ENCODE measurements at places on chromosomes 1 and 21.

- peak; percentile 50 for DNase-seq
Measured at GRCh38 chr1:87243573-87243972, 85.1 kb upstream of the LMO4 start.

- DNase-seq = no peak
Measured at GRCh38 chr1:3468236-3469103, 14.0 kb downstream of the ARHGEF16 start.

GRCh38 chr1:25096307-25097150 lies 135.8 kb downstream of the SYF2 start:
- peak; percentile 27 for DNase-seq

GRCh38 chr1:179937668-179938254 lies 16.8 kb upstream of the CEP350 start:
- no peak for DNase-seq

DNA sequence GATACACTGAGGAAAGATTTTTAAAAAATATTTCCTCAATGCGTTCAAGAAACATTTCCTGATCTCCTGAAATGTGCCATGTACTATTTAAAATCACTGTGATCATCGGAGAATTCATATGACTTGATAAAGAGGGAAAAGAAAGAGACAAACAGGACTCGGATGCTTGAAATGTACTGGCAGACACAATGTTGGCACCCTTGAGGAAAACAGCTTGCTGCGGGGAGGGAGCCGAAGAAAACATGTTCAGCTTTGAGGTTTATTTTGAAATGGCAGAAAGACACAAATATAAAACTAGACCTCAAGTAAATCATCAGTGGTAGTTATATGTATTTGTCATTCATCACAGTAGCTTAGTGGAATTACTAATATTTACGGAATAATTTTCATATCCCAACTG lies 100.9 kb upstream of the BRINP3 start:
- DNase-seq = no peak

DNA sequence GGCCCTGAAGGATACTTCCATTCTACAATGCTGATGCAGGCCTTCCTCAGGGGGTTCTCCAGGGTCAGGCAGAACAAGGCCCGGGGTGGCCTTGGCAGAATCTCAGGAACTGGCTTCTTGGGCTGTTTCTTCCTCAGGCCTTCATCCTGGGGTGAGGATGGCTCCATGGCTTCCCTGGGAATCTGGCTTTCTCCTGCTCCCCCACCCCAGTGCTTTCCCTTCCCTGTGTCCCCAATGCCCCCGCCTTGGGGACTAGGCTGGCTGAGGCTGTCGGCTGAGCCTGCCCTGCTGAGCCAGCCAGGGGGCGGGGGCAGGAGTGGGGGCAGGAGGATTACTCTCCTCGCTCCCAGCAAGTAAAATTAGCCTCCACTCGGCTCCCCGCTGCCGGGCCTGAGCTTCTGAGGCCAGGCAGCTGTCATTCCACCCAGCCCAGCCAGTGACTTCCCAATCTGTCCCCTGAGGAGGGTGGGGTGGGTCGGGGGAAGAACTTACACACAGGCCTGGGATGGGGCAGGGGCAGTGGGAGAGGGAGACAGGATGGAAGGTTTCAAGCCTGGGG lies at the start of gene CACNA1S:
CACNA1S (minus strand) TSS at position 254 of the 559 bp plus-strand sequence; CDS start at position 167, 87 bp downstream.
- DNase-seq = no peak

DNA sequence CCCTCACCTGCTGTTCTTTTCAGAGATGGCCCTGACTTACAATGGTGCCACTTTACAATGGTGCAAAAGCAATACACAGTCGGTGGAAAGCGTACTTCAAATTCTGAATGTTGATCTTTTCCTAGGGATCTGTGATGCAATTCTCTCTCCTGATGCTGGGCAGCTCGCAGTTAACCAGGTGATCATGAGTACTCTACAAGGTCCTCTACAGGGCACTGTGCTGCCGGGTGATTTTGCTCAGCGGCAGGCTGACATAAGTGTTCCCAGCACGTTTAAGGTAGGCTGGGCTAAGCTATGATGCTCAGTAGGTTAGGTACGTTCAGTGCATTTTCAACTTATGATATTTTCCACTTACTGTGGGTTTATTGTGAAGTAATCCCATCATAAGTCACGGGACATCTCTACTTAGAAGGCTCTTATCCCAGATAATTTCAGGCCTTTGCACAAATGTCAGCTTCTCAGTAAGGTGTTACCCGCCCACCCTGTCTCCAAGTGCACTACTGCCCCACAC lies 126.5 kb downstream of the KCNN3 start:
- DNase-seq = no peak

- DNase-seq = no peak
Measured at GRCh38 chr1:193358419-193358818, 172.0 kb upstream of the B3GALT2 start.

GRCh38 chr1:7223334-7224080 lies 438.3 kb downstream of the CAMTA1 start:
- DNase-seq = peak; percentile 73

GRCh38 chr1:85134583-85135391 lies 66.0 kb downstream of the SYDE2 start:
- DNase-seq = no peak

- DNase-seq = peak; percentile 67
Measured at GRCh38 chr1:230744382-230744781, 2.8 kb upstream of the CAPN9 start.

- peak; percentile 94 for DNase-seq
Measured at GRCh38 chr21:36927719-36928117, 38.8 kb downstream of the HLCS start.

GRCh38 chr1:199168888-199169585 lies 530.2 kb downstream of the PTPRC start:
- DNase-seq = no peak

DNA sequence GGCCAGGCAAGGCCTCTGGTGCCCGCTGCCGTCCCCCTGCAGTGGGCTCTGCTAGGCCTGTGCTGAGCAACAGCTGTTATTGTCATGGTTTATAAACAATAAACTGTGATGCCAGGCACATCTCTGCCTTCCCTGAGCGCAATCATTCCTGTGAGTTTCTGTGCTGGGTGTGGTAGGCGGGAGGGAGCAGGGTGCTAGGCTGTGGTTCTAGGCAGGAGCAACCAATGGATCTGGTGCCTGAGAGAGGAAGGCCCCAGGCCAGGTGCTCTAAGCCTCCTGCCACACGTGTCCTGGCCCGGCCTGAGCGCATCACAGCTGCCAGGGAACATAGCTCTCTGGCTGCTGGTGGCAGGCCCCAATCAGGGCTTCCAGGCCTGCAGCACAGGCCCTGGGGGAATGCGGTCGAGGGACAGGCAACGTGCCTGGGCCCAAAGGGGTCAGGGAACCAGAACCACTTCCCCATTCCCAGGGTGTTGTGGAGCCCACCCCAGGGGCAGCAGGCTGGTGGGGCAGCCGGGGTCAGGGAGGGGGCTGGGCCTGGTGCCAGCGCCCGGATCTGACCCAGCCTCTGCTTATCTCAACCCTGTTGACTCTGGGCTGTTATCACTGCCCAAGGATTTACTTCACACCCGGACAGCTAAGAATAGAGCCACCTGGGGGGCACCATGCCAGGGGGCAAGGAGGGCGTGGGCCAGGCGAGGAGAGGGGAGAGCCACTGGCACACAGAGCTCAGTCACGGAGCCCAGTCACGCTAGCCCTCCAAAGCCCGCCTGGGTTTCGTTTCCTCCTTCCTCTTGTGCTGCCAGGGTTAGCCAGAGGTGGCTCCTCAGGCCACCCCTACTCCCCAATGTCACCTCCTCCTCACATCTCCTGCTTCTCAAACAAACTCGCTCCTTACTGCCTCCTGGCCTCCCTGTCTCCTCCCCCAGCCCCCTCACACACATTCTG lies 11.5 kb downstream of the TRIM46 start:
- DNase-seq = peak; percentile 5

GRCh38 chr1:154741741-154742495 lies 128.2 kb downstream of the KCNN3 start:
- DNase-seq = peak; percentile 31

- no peak for DNase-seq
Measured at GRCh38 chr1:173798078-173798477, 26.4 kb upstream of the DARS2 start.

DNA sequence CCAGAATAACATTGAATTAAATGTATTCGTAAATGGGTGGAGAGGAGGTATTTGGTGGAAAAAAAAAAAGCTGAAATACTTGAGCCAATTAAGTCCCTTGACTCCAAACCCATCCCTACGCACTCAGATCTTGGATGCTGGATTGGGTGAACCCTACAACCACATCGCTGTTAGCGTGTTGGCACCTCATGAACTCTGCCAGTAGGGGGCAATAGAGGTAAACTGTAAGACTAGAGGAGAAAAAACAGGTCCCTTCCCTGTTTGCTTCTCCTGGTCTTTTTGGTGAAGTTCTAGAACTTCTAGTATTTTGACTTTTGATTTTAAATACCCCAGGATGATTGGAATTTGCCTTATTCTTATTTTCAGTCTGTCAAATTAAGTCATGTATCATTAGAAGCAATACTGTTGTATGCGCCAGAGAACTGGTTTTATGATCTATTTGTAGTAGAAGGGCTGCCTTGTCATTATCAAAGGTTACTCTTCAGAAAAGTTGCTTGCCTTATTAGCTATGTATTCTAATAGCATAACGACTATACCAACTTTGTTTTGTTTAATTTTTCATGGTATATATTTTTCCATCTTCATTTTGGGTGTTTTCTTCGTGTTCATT lies 1.9 kb upstream of the OR13G1 start:
- DNase-seq = peak; percentile 66

GRCh38 chr1:211524521-211524920 lies 32.6 kb upstream of the RD3 start:
- no peak for DNase-seq

GRCh38 chr1:231266811-231267322 lies 25.9 kb downstream of the GNPAT start:
- no peak for DNase-seq

GRCh38 chr21:45555251-45555556 lies 13.0 kb upstream of the SLC19A1 start:
- DNase-seq = no peak

GRCh38 chr1:212520746-212521145 lies 87.8 kb upstream of the ATF3 start:
- DNase-seq = no peak

- no peak for DNase-seq
Measured at GRCh38 chr1:7698641-7699040, 72.5 kb upstream of the VAMP3 start.

DNA sequence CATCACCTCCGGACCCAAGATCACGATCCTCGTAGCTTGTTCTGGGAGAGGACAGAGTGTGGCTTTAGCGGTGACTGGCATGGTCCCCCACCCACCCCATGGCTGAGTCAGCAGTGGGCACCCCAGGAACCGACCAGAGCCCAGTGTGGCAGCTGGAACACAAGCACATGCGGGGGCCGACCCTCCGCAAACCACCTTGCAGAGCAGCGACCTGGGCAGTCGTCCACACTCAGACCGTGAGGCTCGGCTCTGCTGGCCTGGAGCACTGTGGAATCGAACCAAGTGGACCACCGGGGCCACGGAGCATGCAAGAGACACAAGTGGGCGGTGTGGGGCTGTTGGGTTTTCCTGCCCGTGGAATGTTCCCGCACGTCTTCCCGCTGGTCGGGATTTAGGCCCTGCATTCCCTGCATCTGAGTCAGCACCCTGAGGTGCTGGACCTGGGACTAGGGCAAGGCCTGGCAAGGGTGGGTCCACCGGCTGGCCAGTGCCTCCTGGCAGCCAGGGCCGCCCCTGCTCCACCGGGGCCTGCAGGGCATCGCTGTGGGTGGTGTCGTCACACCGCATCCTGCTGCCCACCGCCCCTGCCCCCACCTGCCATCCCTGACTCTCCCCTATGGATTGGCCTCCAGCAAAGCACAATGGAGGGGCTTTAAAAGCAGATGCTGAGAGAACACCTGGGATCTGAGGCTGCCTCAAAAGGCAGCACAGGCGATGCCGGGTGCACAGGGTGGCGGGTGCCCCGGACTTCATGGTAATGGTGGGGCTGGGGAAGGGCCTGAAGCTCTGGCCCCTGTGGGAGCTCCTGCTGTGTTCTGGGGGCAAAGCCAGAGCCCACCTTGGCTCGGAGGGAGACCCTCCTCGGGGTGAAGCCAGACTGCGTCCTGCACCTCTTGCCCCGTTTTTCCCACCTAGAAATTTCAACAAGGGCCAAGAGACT lies 18.5 kb downstream of the MORN1 start:
- DNase-seq = peak; percentile 42

GRCh38 chr1:156379420-156380165 lies 10.6 kb downstream of the RHBG start:
- no peak for DNase-seq

- DNase-seq = no peak
Measured at GRCh38 chr1:162983671-162984425, 85.3 kb upstream of the RGS4 start.

DNA sequence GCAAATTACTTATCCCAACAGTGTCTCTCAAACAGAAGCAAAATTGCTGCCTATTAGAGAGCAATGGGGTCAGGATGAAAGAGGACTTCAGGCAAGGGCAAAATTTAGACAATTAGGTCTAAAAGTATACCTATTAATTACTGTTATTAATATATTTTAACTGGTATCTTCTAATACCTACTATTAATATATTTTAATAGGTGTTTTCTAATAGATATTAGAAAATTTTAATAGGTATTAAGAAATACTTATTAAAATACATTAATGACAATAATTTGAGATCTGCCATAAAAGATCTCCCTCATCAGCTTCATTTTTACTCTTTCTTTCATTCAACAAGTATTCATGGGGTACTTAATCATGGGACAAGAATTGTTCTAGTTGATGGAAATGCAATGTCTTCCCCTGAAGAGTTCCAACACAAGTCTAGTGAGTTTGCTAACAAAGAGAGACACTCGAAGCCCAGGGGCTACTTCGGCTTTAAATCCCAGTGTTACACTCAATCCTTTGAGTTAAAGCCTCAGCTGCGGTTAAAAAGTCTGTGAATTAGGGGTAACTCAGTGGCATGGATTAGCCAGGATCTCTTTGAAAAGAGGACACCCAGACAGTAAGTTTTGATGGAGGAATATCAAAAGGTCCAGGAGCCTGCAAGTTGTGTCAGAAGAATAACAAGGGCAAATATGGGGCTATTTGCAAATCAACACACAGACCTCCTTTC lies 44.1 kb downstream of the STYXL2 start:
- no peak for DNase-seq

DNA sequence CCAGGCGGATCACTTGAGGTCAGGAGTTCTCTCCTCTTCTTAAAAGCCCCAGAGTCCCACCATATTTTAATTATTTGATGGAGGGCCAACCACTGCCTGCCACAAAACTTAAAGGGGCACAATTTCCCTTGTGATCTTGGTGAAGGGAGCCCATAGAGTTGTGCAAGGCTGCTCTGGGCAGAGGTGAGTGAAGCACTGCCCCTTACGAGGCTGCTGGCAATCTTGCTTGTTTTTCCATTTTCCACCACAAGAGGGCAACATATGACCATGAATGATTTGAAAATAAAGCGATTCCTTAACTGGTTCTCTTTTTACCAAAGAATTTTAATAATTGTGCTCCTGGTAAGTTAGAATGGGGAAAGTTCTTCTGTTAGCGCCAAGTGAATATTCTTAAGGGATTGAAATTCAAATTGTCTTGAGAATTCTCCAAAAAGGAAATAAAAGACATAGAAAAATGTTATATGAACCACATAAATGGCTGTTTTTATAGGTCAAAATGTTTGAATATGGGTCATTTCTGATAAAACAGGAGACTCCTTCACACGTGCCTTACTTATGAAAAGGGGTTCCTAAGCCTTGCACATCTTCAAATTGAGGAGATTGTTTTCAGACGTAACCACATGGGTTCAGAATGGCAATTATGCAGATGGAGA lies 22.7 kb downstream of the PGM1 start:
- peak; percentile 88 for DNase-seq
